Activated effector memory CD4-positive, alpha-beta T cell treated with Interleukin-2 at 50 U/mL for 16 hours (primary cell): ENCODE measurements at places on chromosomes 4 and X.

DNA sequence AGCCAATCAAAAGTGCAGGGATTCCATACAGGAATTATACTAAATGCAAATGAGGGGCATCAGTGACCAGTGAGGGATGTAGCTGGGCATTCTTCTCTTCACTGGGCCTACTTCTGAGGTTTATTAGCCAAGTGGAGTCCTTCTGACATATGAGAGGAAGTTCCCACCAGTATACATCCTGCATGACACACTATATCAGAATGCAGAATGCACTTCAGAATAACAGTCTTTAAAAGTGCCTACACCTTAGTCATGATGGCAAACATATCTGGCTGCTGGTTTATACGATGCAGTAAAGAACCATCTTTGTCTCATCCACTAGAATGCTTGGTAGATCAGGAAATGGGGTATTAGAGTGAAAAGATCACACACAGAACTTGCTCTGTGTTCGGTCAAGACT is 180.3 kb upstream of the PPARGC1A start:
- DNase-seq = no peak

- no peak for DNase-seq
These were observed 331.7 kb upstream of the ADGRL3 start for GRCh38 chr4:60868232-60868960.

DNA sequence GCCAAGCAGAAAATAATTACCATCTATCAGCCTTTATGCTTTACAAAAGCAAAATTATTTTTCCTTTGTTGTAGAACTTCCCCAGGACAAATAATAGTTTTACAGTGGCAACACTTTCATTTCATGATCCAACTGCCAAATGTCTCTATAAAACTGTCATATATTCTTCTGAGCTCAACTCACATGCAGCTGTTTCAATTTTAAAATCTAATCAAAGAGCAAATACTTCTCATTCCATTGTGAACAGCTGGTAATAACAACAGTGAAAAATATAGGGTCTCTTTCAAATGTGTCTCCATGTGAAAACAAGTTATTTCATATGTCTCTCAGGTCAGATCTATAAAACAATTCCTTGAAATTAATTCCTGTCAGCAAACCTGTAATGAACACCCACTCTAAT is 270.6 kb upstream of the SLC7A11 start:
- no peak for DNase-seq

DNA sequence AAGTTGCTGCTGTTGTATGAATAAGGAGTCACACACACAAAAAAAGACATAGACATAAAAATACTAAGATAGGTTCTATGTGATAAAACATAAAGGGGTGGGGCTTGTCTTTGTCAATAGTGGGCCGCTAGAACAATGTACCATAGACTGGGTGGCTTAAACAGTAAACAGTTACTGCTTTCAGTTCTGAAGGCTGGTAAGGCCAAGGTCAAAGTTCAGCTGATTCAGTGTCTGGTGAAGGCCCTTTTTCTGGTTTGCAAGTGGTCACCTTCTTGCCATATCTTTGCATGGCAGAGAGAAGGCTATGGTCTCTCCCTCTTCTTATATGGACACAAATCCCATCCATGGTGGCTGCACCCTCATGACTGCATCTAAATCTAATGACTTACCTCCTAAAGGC is 1980.7 kb downstream of the PCDH7 start:
- no peak for DNase-seq

- DNase-seq = no peak
These were observed 11.9 kb upstream of the MAOA start for GRCh38 chrX:43644124-43644701.

DNA sequence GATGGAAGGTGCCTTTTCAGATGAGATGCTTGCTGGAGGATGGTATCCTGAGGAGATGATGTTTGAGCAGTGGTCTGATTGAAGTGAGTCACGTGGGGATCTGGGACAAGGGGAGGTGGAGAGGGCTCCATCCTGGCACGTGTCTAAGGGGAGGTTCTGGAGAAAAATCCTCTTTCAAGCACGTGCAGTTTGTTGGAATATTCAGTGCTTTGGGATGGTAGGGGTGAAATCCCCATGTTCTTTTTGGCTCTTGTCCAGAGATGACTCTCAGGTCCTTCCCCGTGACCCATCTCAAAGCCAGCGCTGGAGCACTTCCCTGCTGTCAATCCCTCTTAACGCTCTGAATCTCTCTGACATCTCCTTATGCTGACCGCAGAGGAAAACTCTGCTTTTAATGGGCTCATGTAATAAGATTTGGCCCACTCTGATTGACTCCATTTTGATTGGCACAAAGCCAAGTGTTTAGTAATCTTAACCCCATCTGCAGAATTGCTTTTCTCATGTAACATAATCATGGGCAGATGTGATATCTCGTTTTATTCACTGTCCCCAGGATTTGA is 10.8 kb upstream of the KLKB1 start:
- no peak for DNase-seq

DNA sequence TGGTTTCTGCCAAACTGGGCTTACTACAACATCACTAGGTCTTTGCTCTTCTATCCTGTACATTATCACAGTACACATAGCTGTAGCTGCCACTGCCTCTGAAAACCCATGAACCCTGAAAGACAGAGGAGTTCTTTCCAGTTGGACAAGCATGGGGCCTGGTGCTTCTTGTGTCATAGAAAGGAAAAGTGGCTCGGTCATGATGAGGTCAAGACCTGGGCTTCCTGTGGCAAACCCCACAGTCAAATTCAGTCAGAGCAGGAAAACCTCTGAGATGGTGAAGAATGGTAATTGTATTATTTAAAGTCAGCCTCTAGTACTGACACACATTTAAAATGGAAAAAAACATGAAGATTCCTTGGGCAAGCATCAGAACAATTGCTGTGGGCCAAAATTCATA is 133.3 kb upstream of the PRPS2 start:
- no peak for DNase-seq

GRCh38 chrX:39808471-39808917 is 289.3 kb downstream of the BCOR start:
- DNase-seq = no peak

- DNase-seq = no peak
These were observed 19.2 kb downstream of the SUPT20HL2 start for GRCh38 chrX:24294619-24295018.

DNA sequence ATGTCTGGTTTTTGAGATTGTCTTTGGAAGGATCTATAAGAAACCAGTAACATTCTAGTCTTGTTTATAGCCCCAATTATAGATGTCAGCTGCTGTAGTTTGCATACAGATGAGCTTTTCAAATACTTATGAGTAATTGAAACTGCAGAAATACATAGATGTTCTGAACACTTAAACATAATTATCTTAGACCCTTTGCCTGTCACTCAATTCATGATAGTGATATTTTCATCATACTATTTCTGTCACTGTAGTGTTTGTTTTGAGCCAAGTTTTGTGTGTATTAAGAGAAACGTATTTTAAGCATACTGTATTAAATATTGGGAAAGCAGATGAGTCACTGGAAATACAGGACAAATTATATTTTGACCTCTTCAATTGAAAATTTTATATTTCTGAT is 69.8 kb upstream of the SMARCA5 start:
- DNase-seq = no peak

DNA sequence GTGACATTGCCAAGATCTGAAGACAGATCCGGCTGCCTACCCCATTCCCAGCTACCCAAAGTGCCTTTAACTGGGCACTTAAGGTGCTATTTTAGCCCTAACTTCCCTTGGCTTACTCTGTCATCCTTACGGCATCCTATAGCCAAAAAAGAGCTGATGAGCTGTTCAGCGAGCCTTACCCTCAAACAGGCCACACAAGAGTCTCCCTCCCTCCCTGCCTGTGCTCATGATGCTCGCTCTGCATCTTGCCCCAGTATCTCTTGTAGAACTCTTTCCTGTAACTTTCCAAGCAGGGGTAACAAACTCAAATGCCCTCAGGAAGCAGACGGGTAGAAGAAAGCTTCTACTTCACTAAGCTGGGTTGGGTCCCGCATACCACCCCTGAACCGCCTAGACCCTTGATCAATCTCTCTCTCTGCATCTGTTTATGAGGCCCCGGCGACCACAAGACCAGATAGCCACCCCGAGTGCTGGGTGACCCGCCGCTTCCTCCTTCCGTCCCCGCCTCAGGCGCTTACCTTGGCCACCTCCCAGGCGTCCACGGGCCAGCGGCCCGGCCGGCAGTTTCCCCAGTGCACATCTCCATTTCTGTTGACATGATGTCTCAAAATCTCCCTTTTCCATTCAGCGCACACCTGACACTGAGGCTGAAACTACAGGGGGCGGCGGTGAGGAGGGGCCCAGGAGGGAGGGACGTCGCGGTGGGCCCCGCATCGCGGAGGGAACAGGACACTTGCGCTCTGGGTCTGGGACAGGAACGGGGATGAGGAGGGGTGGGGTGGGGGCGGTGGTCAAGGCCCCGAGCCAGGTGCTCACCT is 663 bp downstream of the CXorf38 start:
- peak; percentile 8 for DNase-seq
